ENCODE measurements at places on chromosomes 4 and X. TPM values are rescaled to one million over a fixed set of nuclear protein-coding genes. Genes with fewer than 3 reads are reported as not detected.

FSTL5 gene
- polyA plus RNA-seq, result not detected

TMEM144 gene
- 1.7 TPM for polyA plus RNA-seq

L1CAM gene
- polyA plus RNA-seq, result 0.22 TPM

MXRA5 gene
- 0.01 TPM for polyA plus RNA-seq

PCDH10 gene
- polyA plus RNA-seq, result not detected

PDLIM3 gene
- polyA plus RNA-seq, result not detected

TCEANC gene
- 2.9 TPM for polyA plus RNA-seq

SPON2 gene
- 7.1 TPM for polyA plus RNA-seq

ZBTB33 gene
- polyA plus RNA-seq, result 21.3 TPM

GABRE gene
- not detected for polyA plus RNA-seq

SPOCK3 gene
- not detected for polyA plus RNA-seq

DACH2 gene
- polyA plus RNA-seq, result 0.03 TPM

DNA sequence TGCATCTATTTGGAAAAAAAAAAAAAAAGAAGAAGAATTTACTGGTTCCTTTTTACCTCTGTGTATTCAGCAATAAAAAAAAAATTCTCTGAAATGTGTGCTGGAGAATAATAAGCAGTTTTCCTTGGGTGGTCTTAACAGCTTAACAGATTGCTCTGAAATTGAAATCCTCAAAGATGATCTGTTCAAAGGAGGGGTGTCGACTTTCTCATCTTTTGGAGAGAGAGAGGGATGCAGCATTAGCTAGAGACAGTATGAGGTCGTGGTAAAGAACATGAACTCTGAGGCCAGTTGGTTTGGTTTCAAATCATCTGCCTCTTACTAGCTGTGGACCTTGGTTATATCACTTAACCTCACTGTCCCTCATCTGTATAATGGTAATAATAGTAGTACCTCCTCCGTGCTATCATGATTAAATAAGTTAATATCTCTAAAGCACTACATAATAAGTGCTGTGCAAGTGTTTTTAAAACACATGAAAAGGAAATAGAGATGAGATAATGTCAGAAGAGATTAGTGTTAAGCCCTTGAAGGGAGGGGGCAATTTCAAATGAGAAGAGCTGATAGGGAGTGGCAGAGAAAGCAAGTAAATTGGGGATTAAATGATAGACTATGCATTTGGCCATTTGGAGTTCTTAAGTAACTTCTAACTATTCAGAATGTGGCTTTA, 109.9 kb upstream of the LIMCH1 start:
- H3K4me1 ChIP-seq, result no peaks in the 10 kb centered on the region
- H3K27ac ChIP-seq, result no peak overlapping the region
- no peak for DNase-seq

- no peaks in the 10 kb centered on the region for H3K36me3 ChIP-seq
- no peak overlapping the region for H3K27ac ChIP-seq
- no peaks in the 10 kb centered on the region for H3K4me1 ChIP-seq
- no peaks in the 10 kb centered on the region for H3K27me3 ChIP-seq
- no peak overlapping the region for H3K4me3 ChIP-seq
Observed at GRCh38 chr4:69823048-69823447, 36.9 kb downstream of the SULT1E1 start.

- DNase-seq, result no peak
- H3K4me3 ChIP-seq, result no peak overlapping the region
- no peaks in the 10 kb centered on the region for H3K36me3 ChIP-seq
- no peaks in the 10 kb centered on the region for H3K4me1 ChIP-seq
- no peak overlapping the region for H3K27ac ChIP-seq
Observed at GRCh38 chr4:54073271-54073880, 9.0 kb upstream of the CHIC2 start.

DNA sequence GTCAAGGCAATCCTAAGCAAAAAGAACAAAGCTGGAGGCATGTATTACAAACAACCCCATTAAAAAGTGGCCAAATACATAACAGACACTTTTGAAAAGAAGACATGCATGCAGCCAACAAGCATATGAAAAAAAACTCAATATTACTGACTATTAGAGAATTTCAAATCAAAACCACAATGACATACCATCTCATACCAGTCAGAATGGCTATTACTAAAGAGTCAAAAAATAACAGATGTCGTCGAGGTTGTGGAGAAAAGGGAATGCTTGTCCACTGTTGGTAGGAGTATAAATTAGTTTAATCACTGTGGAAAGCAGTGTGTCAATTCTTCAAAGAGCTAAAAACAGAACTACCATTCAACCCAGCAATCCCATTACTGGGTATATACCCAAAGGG, 604.6 kb upstream of the GRIA3 start:
- no peaks in the 10 kb centered on the region for H3K4me1 ChIP-seq
- H3K36me3 ChIP-seq, result no peaks in the 10 kb centered on the region
- H3K4me3 ChIP-seq, result no peak overlapping the region
- no peak for DNase-seq
- H3K27me3 ChIP-seq, result no peaks in the 10 kb centered on the region

GRCh38 chrX:106875151-106875550, 28.0 kb downstream of the RIPPLY1 start:
- no peaks in the 10 kb centered on the region for H3K4me1 ChIP-seq
- no peaks in the 10 kb centered on the region for H3K27me3 ChIP-seq
- no peaks in the 10 kb centered on the region for H3K36me3 ChIP-seq
- no peak overlapping the region for H3K27ac ChIP-seq
- H3K4me3 ChIP-seq, result no peak overlapping the region

- H3K4me3 ChIP-seq, result no peak overlapping the region
- H3K4me1 ChIP-seq, result no peaks in the 10 kb centered on the region
- H3K27ac ChIP-seq, result no peak overlapping the region
Observed at GRCh38 chrX:2596045-2596444, 95.0 kb upstream of the CD99 start.

DNA sequence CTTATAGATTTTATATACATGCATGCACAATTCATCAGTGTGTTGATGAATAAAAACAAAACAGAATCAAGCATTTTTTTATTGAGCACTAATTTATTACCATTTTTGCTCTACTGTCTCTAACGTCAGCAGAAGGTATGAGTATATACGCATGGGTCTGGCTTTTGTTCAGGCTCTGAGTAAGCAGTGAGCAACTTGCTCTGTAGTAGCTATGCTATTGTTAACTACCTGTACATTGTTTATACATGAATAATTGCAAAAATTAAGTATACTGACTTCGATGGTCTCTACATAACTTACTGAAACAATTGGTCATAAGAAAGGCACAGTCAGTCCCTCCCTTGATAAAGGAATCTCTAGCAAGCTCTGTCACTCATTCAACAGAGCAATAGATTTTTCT, 122.9 kb downstream of the RS1 start:
- no peaks in the 10 kb centered on the region for H3K4me1 ChIP-seq
- no peak overlapping the region for H3K27ac ChIP-seq
- H3K36me3 ChIP-seq, result no peaks in the 10 kb centered on the region
- no peaks in the 10 kb centered on the region for H3K27me3 ChIP-seq
- DNase-seq, result no peak
- H3K4me3 ChIP-seq, result no peak overlapping the region

- no peak for DNase-seq
- H3K4me3 ChIP-seq, result no peak overlapping the region
- H3K27me3 ChIP-seq, result no peaks in the 10 kb centered on the region
Observed at GRCh38 chrX:119374736-119375135, 24.4 kb upstream of the SLC25A43 start.

- no peaks in the 10 kb centered on the region for H3K36me3 ChIP-seq
- no peak overlapping the region for H3K4me3 ChIP-seq
- no peaks in the 10 kb centered on the region for H3K4me1 ChIP-seq
- DNase-seq, result no peak
Observed at GRCh38 chr4:62398318-62398717, 1198.2 kb downstream of the ADGRL3 start.

All from GM12878 (cell line).